ENCODE measurements at places on chromosomes 7 and 10.

DNA sequence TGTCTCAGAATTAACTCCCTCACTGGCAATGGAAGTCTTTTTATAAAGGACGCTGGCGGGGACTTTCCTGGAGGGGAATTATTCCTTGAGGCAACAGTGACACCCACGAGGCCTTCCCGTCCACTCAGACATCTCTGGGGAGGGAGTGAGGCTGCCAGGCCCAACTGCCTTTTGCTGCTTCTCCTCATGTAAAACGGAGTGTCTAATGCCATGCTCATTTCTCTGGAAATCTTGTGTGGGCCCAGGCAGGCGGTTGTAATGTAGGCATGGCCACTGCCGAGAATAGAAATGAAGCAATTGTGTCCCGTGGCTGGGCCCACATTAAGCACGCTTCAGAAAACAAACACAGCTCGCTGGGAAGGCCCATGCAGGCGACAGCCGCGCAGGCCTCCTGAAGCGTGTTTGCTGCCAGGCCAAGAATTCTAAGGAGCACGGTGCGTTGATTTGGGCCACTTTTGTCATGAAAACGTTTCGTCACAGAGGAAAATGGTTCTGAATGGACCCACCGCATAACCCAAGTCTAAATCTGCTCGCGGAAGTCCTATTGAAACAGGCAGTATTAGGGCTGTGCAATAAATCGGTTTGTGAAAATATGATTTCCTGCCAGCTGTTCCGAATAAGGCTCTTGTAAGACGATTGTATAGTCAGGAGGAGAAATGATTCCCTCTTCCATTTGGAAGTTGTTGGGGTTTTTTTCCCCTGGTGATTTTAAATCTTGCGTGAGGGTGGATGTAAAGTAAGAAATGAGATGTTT, 104.2 kb upstream of the CHST15 start:
- no peak for DNase-seq

DNA sequence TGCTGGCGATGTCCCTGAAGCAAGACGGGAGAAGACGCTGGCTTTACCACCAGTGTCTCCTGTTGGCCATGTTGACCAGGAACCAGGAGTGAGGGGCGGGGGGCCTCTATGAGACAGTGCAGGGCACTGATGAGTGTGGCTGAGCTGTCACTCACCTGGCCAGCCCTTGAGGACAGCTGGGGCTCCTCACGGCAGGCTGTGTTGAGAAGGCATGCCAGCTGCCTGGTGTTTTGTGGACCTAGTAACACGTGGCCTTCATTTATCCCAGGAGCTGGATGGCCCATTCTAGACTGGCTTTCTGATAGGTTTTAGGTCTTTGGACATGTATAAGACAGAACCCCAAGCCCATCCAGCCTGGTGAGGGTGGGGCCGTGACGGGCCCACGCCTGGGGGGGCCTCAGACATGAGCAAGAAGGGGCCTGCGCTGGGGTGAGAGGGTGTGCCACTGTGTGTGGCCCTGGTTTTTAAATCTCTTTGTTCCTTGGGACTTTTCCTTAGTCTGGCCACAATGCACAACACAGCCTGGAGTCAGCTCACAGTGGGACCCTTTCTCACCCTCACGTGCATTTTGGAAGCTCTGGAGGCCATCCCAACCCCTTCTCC, 10.5 kb downstream of the RHBDD2 start:
- DNase-seq, result no peak

DNA sequence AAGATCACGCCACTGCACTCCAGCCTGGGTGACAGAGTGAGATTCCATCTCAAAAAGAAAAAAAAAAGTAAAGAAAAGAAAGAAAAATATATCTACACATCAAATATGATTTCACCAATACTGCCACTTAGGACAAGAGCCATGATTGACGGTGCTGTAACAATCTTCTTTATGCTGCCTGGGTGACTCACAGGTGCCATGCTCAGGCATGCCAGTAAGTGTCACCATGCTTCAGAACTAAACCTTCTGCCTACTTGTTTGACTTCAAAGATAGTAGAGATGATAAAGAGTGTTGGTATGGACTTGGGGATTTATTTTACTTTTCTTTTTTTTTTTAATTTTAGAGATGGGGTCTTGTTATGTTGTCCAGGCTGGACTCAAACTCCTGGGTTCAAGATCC, 33.6 kb upstream of the DNMBP start:
- DNase-seq, result no peak

GRCh38 chr7:141418066-141418465, 133.1 kb upstream of the AGK start:
- DNase-seq, result no peak

DNA sequence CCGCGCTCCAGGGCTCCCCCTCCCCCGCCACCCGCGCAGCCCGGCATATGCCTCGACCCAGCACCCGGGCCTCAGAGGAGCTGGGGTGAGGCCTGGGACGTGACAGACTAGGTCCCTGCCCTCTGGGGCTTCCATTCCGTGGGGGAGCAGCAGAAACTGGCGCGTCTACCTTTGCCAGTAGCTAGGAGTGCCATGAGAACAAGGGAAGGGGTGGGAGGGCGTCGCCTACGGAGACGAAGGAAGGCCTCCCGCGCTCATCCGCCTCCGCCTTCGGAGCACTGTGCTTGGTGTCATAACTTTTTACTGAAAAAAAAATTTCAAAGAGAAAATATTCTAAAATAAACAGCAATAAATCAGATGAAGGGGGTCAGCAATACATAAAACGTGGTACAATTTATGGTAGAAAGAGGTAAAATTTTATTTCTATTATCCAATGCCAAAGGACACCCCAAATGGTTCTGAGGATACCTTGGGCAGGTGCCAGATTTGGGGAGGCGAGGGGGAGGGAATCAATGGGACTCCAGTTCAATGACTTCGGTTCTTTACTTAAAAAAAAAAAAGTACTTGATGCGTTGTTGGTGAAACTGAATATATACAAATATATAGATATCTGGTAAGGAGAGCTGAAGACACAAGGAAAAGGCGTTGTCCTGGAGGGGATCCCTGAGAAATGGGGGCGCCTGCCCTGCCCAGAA, 35.1 kb upstream of the GRID1 start:
- DNase-seq, result no peak

DNA sequence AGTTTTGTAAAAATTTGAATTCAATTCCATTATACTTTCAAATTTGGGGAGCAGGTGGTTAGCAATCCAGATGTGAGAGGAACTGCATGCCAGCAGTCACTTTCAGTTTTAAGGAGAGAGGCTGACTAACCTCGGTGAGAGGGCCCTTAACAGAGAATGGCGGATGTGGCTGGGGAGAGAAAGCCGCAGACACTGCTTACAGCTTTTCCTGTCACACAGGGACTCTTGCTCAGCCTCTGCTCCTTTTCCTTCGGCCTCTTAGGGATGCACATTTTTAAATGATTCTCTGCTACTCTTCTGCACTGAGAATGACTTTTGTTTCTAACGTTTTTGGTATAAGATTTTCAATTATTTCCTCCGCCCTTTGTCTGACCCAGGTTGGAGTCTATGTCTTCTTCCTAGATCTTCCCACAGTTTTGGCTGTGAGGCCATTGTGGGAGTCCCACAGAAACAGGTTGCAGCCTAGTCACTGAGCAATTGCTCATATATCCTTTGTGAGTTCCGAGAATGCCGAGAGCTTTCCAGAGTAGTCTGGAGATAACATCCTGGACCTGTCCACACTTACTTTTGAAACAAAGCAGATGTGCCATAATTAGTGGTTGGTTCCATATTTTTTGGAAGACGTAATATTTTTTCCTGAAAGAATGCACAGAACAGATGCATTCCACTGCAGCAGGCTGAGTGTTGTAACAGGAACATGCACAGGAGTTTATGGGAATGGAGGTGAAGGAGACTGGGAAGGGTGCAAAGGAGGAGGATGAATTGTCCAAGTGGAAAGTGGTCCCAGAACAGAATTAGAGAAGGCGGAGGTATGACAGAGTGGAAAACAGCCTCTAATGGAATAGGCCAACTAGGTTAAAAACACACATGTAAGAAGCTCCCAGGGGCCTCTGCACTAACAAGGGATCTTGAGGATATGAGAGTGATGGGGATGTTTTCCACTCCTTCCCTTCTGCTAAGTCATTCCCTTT, 168.0 kb upstream of the ZNF32 start:
- DNase-seq, result peak; percentile 62

DNA sequence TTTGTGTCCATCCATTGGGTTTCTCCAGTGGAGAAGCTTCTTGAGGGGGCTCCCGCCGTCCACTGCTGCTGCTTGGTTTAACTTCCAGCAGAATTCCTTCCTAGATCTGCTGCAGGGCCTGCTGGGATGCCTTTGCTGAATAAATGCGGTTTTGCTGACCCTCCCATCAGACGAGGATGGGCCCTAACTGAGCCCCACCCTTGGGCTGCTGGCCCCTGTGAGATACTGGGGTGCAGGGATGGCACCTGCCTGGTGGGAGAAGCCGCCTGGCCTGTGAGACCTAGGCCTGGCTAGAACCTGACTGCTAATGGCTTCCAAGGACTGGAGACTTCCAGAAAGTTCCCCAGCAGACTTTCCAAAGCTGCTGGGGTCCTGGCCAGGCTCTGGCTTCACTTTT, 43.8 kb downstream of the ZNF467 start:
- no peak for DNase-seq

- no peak for DNase-seq
Observed at GRCh38 chr7:156279635-156280034, 360.9 kb upstream of the RNF32 start.

DNA sequence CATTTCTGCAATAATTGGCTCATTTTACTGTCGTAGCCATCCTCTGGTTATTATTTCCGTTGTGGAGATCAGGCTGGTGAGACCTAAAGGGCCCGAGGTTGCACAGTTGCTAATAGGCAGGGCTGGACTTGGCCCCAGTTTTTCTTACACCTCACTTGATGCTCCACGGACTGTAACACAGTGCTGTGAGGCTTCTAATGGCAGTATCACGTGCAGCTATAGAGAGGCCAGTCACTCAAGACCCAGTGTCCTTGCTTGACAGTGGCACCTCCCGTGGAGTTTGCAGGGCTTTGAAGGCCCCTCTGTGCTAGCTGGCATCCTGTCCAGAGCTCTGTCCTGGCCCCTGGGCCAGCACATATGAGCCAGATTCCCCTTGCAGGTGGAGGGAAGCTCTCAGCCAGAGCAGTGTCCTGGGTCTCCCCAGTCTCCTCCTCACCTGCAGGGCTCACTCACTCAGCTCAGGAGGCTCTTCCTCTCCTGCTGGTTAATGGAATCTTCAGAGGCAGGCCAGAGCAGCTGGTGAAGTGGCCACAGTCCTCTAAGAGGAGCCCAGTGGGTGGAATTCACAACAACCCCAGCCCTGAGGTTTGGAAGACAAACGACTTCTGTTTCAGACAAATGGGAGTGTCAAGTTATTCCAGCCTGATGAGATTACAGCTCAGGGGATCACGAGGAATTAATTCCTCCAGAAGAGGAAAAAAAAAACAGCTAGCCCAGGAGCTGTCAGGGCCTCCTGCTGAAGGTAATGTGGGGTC, 114.2 kb upstream of the FAM180A start:
- no peak for DNase-seq

- no peak for DNase-seq
Observed at GRCh38 chr10:14926061-14926470, 27.8 kb downstream of the DCLRE1C start.

- no peak for DNase-seq
Observed at GRCh38 chr7:94943134-94943533, 35.7 kb downstream of the PPP1R9A start.
